ENCODE measurements at places on chromosomes 4 and X.

- DNase-seq = no peak
Observed at GRCh38 chr4:12658146-12658545, 826.0 kb downstream of the RAB28 start.

DNA sequence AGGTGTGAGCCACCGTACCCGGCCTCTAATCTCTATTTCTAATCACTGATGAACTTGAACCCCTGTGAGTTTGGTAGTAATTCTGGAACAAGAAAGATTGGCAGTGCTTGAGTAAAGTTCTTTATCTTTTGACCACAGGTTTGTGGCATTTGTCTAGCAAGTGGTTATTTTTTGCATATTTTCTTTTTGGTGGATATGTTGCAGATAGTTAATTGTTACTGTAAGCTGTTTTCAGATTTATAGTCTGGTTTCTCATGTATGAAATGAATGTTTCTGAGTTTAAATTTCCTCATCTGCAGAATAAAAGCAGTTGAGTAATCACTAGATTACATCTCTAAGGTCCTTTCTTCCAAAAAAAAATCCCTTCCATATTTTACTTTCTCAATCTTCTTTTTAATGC lies 105.2 kb downstream of the GASK1B start:
- DNase-seq = no peak

DNA sequence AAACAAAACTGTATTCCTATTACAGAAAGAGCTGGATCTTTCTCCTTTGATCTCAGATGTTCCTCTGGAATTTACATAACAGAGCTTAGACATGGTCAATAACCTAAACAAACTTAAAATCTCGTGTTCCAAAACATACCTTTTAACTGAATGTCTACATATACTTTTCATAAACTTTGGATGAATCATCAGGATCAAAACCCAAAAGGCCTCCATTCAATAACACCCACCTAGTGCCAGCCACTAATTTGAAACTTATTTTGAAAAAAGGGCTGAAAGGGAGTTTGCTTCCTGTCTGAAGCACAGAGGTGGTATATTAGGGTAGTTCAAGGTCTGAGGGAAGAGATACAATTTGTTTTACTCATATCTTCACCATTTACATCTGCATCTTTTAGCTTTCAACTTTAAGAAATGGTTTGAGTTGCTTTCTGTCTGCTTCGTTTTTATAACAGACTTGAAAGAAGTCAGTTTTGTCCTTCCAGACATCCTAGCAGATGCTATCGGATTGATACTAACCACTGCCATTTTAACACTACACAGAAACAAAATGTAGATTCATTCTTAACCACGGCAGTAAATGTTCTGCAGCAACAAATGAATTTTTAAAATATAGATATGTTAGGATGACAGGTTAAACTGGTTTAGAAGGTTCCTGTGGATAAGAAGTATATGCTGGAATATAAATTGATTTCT lies 242.8 kb upstream of the DKK2 start:
- no peak for DNase-seq

- DNase-seq = no peak
Observed at GRCh38 chrX:150533863-150534262, 34.6 kb upstream of the MTM1 start.

- no peak for DNase-seq
Observed at GRCh38 chrX:113558576-113558975, 717.9 kb upstream of the AMOT start.

- no peak for DNase-seq
Observed at GRCh38 chrX:134677332-134677731, 19.1 kb upstream of the PLAC1 start.

DNA sequence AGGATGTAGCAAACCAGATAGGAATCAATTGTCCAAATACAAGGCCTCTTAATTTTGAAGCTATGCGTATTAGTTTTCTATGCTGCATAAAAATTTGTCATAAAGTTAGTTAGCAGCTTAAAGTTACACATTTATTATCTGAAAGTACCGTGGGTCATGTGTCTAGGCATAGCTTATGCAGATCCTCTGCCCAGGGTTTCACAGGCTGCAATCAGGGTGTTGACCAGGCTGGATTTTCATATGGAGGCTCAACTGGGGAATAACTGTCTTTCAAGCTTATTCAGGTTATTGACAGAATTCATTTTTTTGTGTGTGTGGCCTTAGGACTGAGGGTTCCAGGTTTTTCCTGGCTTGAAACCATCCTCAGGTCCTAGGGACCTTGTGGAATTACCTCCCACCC lies 265.1 kb downstream of the SLC39A8 start:
- DNase-seq = no peak

DNA sequence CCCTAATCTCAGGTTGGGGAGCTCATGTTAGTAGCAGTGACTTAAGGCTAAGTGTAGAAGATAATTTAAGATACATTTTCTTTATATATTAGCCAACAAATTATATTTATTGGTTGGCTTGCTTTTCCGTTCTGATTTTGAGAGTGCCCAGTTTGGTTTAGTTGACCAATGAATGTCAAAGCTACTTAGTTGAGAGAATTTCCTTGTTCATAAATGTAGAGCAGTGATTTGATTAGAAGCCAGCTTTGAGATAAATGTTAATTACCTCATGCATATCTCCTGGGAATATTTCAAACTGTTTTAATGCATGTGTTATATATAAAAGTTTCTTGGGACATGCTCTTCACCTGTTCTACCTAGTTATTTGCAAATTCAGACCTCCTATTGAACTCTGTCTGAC lies 44.3 kb downstream of the SPATA18 start:
- no peak for DNase-seq

DNA sequence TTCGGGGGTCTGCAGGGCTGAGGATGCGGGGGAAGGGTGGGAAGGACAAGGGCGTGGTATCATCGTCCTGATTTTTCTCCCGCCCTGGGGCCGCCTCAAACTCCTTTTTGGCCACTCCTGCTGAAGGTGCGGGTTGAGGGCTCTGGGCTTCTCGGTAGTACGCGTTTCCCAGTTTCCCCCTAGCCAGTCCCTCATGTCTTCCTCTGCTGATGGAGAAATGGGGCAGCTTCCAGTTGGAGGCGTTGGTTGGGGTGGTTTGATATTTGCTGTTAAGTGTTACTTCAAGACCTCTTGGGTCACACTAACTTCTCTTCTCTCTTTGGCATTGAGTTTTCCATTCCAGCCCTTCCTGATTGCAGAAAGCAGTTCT lies 482 bp downstream of the GSTCD start:
- DNase-seq = no peak

Measured in activated CD8-positive, alpha-beta memory T cell treated with anti-CD3 and anti-CD28 coated beads for 1 hour (primary cell).